ENCODE measurements at places on chromosomes 5 and 9.

DNA sequence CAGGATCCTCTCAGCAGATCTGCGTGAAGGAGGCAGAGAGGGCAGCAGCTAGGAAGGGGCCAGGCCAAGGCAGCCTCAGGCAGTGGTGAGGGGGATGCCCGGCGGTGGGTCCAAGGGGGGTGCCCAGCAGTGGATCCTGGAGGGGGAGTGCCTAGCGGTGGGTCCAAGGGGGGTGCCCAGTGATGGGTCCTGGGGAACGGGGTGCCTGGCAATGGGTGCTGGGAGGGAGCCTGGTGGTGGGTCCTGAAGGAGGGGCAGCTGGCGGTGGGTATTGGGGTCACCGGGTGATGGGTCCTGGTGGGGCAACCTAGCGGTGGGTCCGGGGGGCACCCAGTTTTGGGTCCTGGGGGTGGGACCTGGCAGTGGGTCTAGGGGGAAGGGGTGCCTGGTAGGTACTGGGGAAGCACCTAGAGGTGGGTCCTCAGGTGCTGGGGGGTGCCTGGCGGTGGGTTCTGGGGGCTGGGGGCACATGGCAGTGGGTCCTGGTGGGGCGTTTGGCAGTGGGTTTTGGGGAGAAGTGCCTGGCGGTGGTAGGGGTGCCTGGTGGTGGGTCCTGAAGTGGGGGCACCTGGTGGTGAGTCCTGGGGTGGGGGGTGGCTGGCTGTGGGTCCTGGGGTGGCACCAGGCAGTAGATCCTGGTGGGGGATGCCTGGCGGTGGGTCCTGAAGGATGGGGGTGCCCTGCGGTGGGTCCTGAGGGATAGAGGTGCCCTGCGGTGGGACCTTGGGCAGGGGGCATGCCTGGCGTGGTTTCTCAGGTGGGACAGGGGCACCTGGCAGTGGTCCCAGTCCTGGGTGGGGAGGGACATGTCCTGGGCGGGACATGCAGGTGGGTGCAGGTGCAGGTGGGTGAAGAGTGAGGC lies 1.9 kb downstream of the LRRC14B start:
- DNase-seq = no peak

- DNase-seq = no peak
Measured at GRCh38 chr5:68533051-68533450, 317.5 kb downstream of the PIK3R1 start.

DNA sequence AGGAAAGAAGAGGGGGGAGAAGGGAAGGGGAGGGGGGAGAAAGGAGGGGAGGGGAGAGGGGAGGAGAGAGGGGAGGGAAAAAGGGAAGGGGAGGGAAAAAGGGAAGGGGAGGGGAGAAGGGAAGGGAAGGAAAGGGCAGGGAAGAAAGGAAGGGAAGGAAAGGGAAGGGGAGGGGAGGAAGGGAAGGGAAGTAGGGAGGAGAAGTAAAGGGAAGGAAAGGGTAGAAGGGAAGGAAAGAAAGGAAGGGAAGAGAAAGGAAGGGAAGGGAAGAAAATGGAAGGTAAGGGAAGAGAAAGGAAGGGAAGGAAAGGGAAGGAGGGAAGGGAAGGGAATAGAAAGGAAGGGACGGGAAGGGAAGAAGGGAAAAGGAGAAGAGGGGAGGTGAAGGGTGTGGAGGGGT lies 248.2 kb downstream of the EBF1 start:
- DNase-seq = no peak

- no peak for DNase-seq
Measured at GRCh38 chr5:56802205-56802604, 13.1 kb upstream of the MAP3K1 start.
